ENCODE measurements at places on chromosomes 2 and 18.

DNA sequence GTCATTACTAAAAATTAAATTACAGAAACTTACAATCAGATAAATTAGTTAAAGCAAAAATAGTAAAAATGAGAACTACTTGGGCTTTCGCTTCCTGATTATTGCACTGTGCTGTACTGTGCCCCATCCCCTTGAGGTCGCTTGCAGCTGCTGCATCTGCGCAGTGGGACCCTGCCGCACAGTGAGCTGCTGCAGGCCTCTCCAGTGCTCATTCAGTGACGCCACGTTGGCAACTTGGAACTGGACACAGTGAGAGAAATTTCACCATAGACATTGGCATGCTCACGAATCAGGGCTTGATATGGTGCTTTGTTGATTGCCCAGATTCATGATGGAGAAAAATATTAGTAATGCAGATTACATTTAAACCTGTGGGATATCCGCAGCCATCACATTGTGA lies 290.8 kb upstream of the MYT1L start:
- no peak for DNase-seq

DNA sequence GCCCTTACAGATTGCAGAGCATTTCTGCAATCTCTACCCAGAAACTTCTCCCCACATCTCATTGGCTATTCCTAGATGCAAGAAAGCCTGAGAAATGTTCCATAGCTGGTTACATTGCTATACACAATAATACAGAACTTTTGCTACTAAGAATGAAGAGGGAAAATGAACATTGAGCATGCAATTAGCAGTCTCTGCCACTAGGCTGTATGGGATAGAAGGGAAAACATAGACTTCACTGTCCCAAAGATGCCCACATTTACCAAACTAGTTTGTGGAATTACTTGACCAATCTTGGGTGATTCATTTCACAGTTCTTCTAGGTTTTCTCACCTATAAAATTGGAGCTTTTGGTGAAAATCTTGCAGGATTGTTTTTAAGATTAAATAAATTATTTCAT lies 265.7 kb upstream of the NT5C1B start:
- peak; percentile 6 for DNase-seq

DNA sequence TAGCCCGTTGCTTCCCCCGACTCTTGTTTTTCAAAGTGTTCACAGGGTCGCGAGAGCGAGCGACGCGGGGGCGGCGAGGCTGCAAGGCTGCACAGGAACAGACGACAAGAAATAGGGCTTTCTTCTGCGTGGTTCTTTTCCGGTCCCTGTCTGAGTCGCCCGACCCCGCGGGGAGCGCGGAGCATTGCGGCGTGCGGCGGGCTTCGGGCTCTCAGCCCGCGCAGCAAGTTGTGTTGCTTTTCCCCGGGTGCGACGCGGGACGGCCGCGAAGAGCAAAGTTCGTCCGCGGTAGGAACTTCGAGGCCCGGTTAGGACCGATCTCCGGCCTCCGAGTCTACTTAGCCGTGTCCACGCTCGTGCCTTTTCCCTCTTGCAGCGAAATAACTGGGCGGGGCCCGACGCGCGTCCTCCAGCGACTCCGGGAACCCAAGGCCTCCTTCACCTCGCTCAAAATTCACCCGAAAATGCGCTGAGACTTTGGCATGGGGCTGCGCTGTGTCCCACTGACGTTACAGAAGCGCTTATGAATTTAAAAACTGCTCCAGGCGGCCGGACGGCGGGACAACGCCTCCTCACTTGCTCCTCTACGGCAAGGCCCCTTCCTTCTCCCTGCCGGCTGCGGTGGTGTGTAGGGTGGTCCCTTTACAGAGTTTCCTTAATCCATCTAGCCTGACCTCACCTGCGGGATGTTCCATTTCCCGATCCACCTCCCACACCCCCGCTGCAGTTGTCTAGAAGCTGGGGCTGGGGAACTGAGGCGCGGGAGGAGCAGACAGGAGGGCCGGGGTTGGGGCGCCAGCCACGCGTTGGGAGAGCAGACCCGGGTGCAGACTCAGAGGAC lies 1.5 kb upstream of the BCL2L11 start:
- DNase-seq = no peak

DNA sequence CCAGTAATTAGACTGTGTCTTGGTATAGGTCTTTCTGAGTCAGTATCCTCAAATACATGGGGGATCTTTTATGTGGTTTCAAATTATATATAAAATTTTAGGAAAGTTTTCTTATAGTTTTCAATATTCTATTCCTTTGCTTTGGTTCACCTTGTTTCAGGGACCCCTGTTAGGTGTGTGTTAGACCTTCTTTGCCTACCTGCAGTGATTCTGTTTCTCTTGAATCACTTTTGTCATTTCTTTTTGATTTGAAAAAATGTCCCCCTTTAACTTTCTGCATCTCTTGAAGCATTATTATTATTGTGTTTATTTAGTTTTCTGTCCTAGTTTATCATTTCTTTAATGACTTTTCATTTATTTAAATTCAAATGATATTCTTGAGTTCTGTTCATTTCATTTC lies 98.7 kb downstream of the FHOD3 start:
- DNase-seq = no peak

- DNase-seq = no peak
These were observed 191.4 kb downstream of the NRXN1 start for GRCh38 chr2:50840341-50841124.

GRCh38 chr2:195322324-195322723 lies 334.7 kb upstream of the SLC39A10 start:
- DNase-seq = no peak

- no peak for DNase-seq
These were observed 809.9 kb downstream of the TSN start for GRCh38 chr2:122565364-122565763.

GRCh38 chr2:38584881-38585280 lies 17.8 kb downstream of the HNRNPLL start:
- no peak for DNase-seq

- no peak for DNase-seq
These were observed 270.0 kb upstream of the PXDN start for GRCh38 chr2:2014251-2014771.

DNA sequence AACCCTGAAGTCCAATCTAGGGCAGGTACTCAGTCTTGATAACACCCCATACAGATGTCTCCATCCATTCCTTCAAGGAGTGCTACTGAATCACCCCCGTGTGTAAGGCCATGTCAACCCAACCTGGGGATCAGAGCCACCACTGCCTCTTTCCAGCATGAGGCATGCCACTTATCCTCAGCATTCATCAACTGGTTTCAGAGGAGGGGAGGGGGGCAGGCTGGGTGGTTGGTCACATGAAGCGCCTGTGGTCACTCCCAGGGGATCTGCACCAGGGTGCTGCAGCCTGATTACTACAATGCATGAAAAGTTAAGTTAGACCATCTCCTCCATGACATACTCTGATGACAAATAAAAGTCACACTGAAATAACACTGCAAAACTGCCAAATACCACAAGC lies 65.0 kb downstream of the UXS1 start:
- no peak for DNase-seq

DNA sequence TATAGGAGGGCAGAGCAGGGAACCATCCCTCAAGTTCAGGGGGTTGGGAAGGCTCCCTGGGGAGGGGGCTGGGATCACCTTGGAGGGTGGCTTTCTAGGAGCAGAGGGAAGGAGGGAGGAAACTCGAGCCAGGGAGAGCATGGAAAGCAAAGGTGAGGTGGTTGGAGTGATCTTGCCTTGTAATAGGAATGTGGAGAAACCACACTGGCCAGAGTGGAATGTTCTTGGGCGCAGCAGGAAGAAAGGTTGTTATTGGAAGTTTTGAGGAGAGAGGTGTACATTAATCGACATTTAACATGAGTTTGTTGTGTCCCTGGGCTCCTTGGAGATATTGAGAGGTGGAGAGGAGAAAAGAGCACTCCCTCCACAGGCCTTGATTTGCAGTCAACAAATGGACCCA lies 272.2 kb downstream of the PRKCE start:
- DNase-seq = no peak

DNA sequence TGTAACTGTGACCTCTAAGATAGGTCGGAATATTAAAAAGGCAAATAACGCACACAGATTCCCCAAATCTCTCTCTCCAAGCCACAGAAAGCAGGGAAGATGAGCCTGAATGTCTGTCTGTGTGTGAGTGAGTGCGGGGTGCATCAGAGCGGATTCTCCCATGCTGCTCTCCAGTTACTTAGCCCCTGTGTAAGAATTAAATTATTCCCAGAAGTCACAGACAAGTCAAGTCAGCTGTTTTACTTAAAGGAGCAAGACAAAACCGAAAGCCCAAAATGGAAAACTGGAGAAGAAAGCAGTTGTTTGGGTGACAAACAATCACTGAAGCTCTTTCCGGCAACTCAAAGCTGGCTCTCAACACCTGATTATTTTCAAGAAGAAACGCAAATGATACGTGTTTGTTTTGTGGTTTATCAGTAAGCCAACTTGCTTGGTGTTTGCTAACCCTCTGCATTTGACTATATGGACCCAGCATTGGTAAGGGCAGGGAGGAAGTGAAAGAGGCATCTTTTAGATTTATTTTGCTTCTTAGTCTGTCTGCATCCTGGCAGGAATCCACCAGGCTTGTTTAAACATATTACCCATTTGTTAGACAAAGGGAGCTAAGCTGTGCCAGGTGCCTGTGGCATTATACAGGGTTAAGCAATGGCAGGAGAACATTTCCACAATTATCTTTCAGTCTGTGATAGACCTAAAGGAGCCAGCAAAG lies 121.5 kb upstream of the CREB1 start:
- DNase-seq = peak; percentile 65

DNA sequence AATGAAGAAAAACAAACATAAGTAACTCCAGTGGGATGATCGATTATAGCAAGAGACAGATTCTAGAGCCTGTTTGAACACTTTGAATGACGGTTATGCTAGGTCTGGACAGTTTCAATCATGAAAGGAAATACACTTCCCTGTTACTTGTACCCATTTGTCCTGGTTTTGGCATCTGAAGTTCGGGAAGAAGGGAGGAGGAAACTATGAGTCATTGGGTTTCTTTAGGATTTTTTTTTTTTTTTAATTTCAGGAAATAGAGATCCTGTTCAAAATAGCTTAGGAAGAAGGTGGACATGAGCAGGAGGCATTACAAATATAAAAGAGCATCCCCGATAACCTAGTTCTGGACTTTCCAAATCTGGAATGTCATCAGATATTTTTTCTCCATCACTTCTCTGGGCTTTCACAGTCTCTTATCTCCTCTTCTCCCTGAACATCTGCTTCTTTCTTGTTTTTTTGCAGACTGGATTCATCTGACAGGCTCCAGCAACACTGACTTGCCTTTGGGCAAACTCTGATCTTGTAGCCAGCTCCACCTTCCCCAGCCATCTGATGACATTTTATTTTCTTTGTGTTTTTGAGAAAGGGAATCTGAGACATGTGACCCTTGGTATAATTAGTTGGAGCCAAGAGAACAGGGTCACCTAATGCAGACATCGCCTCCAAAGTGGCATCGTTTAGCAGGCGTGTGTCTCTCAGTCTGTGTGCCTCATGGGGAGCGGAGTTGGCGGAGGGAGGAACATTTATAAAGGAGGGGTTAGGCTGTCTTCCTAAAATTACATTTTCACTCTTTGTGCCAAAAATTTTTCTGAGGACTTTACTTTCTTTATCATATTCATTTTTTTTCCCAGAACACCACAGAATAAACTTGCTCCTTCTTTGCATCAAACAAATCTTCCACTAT lies 195.3 kb upstream of the EPHA4 start:
- DNase-seq = peak; percentile 5

- DNase-seq = no peak
These were observed 289.2 kb downstream of the PHLPP1 start for GRCh38 chr18:63004466-63005089.

- no peak for DNase-seq
These were observed 35.3 kb upstream of the NEB start for GRCh38 chr2:151769606-151770005.

DNA sequence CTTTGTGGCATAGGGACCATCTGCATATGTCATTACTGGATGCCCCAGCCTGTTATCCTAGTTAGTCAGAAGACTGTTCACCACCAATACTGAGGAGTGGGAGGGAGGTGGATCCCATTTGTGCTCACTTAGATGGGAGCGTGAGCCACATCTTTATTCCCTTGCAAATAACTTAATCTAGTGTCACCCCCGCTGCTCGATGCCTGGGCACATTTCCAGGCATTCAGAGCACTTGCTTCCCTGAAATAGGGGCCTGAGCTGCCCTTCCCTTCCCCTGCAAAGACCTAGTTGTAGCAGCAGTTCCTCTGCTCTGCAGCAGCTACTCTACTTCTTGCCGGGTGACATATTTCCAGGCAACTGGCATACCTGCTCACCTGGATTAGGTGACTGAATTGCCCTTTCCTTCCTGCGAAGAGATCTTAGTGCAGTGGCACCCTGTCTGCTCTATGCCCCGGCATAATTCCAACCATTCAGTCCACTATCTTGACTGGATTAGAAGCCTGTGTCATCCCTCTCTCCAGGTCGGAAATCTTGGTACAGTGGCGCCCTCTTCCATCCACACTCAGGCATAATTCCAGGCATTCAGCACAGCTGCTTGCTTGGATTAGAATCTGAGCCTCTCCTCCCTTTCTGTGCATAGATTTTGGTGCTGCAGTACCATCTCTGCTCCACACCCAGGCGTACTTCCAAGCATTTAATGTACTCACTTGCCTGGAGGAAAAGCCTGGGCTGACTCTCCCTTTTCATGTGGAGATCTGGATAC lies 1389.1 kb upstream of the TMEFF2 start:
- no peak for DNase-seq

- no peak for DNase-seq
These were observed 1202.8 kb downstream of the CNTNAP5 start for GRCh38 chr2:125227843-125228392.

DNA sequence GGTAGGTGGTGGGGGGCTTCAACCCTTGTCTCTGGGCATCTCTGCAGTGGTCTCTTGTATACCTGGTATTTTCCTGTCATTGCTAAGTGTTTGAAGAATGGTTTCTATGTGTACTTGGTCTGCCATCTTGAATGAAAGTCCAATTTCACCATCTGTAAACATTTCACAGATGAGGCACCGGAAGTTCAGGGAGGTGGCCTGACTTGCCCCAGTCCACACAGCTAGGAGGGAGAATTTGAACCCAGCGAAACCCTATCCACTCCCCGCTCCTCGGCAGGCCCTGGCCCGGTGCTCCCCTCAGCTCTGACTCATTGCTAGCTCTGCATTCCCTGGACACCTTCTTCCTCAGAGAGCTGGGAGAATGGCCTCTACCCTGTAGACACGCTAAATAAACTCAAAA lies 30.5 kb downstream of the ZAP70 start:
- no peak for DNase-seq

DNA sequence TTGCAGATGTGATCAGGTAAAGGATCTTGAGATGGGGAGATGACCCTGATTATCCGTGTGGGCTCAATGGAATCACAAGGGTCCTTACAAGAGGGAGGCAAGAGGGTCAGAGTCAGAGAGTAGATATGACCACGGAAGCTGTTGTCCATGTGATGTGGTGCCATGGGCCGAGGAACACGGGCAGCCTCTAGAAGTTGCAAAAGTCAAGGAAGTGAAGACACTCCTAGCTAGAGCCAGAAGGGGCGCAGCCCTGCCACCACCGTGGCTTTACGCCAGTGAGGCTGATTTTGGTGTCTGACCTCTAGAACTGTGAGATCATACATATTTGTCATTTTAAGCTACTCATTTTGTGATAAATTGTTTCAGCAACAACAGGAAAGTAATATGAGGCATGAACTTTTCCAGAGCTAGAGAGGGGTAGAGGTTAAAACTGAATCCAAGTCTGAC lies 114.4 kb downstream of the CAPN13 start:
- DNase-seq = no peak

All from fibroblast of gingiva (primary cell).